ENCODE measurements at places on chromosomes 4 and X. TPM values are rescaled to one million over a fixed set of nuclear protein-coding genes. Genes with fewer than 3 reads are reported as not detected.

GRCh38 chr4:184587701-184588100 is 61.5 kb downstream of the CASP3 start:
- no peak for DNase-seq

DNA sequence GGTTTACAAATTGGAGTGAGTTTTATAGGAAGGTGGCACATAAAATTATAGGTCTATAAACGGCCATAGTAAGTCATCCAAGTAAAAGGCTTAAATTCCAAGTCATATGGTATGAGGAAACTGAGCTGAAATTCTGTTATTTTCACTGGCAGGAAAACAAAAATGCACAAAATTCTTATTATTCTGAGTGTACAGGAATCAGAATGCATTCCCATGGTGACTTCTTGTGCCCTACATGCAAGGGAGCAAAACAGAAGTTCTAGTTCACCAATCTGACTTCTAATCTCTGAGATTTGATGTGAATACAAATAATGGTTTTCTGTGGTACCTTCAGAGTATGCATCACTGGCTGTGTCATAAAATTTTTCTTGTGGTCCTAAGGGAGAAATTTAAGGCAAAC is 102.9 kb downstream of the CLCN4 start:
- DNase-seq = no peak

DNA sequence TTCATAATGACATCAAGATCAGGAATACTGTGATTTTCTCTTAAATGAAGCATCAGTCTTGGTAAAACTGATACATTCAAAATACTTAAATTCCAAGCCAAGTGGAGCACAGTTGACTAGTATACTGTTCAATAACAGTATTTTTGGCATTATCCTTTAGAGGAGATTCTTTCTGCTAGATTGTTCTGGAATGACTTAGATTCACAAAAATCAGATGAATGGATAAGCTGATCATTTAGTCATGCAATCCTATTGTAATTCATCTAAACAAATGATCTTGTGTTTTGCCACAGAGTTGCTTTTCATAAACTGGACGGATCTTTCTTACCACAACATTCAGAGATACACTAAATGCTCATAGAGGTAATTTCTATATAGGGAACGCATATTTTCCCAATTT is 232.0 kb downstream of the CXXC4 start:
- no peak for DNase-seq

Gene FGF5
- total RNA-seq = 0.15 TPM
